ENCODE measurements at places on chromosomes 1 and 21.

GRCh38 chr1:206653715-206654459 lies 18.6 kb downstream of the DYRK3 start:
- no peak for DNase-seq

DNA sequence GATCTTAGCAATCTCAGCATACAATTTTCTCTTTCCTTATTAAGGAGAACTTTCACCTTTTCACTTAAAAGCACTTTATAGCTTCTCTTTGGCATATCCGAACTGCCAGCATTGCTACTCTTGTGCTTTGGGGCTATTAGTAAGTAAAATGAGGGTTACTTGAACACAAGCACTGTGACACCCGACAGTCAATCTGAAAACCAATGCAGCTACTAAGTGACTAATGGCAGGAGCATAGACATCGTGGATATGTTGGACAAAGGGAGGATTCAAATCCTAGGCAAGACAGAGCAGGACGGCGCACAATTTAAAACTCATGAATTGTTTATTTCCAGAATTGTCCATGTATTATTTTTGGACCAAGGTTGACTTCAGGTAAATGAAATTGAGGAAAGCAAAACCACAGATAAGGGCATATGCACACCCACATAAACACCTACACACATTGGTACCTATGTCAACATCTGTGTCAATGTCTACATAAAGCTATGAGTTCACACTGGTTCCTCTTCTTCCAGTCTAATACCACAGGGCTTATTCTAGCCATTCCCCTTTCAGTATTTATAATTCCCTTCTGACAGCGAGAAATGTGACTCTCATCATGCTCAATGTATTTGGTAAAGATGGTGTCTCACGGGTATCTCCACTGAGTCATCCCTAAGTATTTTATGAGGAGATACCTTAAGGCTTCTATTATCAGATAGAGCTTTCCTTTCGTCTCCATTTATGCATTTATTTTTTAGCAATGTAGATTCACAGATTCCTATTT lies 75.3 kb upstream of the RALGPS2 start:
- DNase-seq = peak; percentile 35

- no peak for DNase-seq
These were observed 695 bp upstream of the ALG14 start for GRCh38 chr1:95073446-95073845.

- DNase-seq = peak; percentile 6
These were observed 8.6 kb upstream of the SEMA4A start for GRCh38 chr1:156144742-156145141.

DNA sequence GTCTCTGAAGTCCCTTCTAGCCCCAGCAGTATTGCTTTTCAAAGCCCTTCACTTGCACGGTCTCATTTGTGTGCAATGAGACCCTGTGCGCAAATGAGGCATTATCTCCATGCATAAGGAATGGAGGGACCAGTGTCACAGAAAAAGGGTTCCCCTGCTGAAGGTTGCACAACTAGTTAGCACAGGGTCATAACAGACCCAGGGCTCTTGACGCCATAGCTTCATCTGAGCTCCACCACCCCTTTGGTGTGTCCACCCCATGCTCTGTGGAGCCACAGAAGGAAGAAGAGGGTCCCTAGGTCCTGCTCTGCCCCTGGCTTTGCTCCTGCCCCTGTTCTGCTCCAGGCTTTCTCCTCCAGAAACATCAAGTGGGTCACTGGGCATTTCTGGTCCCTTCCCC lies 12.6 kb downstream of the SH2D2A start:
- DNase-seq = no peak

DNA sequence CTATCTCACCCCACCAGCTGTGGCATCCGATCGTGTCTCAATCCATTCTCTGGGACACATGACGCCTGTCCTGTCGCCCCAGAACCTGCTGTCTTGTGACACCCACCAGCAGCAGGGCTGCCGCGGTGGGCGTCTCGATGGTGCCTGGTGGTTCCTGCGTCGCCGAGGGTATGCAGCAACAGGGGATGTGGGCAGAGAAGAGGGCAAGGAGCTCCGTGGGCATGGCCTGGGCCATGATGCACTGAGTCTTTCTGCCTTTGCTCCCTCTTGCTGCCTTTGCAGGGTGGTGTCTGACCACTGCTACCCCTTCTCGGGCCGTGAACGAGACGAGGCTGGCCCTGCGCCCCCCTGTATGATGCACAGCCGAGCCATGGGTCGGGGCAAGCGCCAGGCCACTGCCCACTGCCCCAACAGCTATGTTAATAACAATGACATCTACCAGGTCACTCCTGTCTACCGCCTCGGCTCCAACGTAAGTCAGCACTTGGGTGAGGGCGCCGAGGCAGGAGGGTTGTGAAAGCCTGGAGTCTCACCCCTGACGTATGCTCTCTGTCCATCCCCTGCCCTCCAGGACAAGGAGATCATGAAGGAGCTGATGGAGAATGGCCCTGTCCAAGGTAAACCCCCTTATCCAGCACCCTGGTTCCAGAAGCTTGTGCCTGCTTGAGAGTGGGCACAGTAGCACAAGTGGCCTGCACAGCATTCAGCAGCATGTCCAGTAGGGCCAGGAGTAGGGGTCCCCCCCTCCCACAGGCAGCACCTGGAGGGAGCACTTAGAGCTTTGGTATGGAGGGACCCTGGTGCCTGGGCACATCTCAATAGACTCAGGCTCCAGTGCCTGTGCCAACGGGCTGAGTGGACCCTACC lies 8.8 kb downstream of the TINAGL1 start:
- no peak for DNase-seq

DNA sequence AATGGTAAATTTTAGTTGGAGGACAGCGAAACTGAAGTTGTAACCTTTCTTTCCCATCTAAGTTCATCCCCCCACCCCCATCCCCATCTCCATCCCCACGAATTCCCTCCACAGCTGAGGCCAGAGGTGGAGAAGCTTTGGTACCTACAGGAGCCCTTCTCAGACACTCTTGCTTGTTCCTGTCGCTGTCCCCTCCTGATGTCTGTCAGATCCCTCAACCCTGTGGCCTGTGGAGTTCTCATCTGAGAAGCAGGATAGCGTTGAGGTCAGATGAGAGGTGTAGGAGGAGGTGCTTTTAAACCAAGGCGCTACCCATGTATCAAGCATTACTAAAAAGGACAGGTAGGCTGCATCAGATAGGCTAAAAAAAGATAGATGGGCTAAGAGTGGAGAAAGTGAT lies 769 bp downstream of the NTPCR start:
- DNase-seq = peak; percentile 66

GRCh38 chr1:9009438-9010370 lies 16.5 kb downstream of the SLC2A7 start:
- DNase-seq = no peak

- no peak for DNase-seq
These were observed 6.9 kb downstream of the TNFRSF1B start for GRCh38 chr1:12173631-12174121.

GRCh38 chr21:28489821-28490350 lies 502.8 kb downstream of the LTN1 start:
- DNase-seq = no peak

DNA sequence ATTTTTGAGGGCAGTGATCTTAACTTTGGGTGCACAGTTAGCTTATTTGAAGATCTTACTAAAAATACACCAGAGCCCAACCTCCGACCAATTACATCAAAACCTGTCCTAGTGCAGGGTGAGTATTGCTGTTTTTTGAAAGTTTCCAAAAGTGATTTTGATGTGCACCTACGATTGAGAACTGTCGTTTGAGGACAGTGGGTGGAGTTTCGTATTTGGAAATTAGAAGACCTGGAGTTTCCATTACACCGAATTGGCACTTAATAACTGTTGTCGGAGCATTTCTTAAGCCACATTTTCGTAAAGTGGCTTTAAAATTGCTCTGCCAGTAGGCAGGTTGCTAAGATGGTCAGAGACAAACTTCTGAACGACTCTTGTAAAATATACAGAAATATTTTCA lies 1.1 kb downstream of the SOD1 start:
- DNase-seq = no peak

DNA sequence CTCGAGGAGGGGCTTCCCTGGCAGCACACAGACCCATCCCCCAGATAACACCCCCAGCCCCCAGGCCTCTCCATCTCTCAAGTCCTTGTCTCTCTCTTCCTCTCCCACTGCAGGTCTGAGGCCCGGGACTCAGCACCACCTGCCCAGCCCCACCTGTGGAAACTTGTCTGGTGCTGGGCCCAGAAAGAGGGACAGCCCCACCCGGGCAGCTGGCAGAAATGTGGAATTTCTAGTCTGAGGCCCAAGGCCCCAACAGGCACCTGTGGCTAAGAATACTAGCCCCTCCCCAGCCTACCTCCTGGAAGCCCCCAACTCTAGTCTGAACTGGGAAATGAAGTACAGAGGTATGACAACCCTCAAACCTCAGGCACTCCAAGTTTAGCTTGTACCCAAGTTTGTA lies 15.4 kb downstream of the TTC39A start:
- DNase-seq = no peak

DNA sequence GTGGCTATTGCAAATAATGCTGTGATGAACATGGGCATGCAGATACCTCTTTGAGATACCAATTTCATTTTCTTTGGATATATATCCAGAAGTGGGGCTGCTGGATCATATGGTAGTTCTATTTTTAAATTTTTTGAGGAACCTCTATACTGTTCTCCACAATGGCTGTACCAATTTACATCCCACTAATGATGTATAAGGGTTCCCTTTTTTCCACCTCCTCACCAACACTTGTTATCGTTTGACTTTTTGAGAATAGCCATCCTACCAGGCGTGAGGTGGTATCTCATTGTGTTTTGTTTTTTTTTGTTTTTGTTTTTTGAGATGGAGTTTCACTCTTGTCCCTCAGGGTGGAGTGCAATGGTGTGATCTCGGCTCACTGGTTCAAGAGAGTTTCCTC lies 6.6 kb upstream of the NUCKS1 start:
- DNase-seq = no peak

DNA sequence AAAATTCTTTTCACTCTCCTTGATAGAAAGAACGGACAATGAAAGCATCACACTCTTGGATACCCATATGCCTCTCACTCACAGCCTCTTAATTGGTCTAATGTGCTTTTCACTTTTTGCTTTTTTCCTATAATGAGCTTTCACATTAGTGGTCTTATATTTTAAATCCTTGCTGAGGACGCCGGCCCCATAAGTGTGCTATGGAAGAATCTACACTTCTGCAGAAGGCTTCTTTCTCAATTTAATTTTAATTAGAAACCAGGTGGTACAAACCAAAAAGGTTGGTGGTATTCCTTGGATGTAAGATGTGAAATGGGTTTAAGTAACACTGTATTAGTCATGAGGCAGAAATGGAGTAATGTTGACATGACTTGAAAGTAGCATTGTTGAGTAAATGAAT lies 190.6 kb upstream of the NFIA start:
- DNase-seq = no peak

GRCh38 chr21:42040411-42041180 lies 30.4 kb upstream of the ZBTB21 start:
- DNase-seq = peak; percentile 100

DNA sequence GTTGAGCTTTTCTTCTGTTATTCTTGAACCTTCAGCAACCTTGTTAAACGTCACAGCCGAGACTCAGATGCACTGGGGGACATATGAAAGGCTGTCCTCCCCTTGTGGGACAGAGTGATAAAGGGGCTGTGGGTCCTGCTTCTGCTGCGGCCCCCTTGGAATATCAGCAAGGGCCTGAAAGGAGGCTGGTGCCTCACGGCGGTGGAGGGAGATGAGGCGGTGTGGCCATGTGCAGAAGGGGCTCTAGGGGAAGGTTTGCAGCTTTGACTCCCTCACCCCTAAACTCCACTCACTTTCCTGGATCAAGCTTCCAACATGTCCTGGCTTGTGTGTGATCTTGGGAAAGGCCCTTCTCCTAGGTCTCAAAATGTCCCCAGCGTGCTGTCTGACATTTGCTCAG lies 270.7 kb upstream of the CSF3R start:
- DNase-seq = no peak

DNA sequence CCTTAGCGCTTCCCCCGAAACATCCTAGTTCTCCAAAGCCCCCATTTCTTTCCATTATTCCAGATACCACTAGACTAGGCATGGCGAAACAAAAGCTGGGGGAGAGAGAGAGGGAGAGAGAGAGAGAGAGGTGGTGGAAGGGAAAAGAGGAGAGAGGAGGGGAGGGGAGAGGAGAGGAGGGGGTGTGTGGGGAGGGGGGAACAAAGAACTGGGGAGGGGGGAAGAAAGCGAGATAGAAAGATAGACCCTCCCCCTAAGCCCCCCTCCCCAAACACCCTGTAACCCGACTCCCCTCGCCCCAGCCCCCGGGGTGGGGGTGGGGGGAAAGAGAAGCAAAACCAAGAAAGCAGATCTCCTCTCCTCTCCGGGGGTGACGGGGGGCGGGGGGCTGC lies 352 bp downstream of the MEX3A start:
- no peak for DNase-seq

DNA sequence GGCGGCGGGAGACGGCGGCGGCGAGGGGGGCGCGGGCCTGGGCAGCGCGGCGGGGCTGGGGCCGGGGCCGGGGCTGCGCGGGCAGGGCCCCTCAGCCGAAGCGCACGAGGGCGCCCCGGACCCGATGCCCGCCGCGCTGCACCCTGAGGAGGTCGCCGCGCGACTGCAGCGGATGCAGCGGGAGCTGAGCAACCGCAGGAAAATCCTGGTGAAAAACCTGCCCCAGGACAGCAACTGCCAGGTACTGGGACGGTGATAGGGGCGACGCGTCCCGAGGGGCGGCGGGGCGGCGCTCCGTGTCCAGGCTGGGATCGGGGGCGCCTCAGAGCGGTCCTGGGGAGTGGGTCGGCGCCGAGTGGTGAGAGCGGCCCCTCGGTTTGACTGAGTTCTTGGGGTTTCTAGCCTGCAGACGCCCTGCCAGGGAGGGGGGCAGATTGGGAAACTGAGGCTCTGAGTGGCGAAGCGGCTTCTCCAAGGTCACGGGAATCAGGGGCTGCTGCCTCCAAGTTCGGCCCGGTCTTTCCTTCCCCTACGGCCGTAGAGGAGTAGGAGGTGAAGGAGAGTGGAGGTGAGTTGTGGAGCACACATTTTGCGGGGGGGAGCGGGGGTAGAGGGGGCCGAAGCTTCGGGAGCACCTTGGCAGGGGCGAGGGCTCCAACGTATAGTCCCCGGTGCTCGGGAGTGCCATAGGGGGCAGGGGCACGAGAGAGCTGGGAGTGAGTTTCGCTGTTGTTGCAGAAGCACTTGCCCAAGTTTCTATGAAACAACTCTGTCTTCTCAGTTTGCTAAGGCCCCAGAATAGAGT lies 508 bp downstream of the RAVER2 start:
- peak; percentile 21 for DNase-seq

DNA sequence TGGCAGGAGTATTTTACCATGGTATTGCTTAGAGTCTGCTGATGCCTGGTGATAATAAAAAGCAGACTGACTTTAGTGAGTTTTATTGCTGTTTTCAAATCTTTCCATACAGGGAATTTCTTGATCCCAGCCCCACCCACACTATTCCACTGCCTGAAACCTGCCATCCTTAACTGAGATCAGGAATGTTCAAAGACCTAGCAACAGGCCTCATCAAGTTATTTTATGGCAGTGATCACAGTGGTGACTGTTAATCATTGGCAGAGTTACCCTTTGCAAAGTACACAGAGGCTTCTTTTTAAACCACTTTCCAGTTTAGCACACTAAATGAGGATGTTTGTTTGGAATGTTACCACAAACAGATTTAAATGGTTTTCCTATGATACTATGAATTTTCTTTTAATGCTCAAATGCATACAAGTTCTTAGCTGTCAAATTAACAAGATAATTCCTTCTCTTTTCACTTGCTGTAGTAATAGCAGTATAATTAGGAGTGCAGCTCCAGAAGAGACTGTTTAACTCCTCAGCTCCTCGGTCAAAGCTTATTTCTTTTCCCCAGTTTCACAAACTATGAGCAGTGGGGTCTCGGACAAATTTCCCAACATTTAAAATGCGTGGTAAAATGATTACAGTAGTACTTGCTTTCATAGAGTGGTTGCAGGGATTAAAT lies 69.9 kb upstream of the USP25 start:
- no peak for DNase-seq
